ENCODE measurements at places on chromosomes 4 and X. TPM values are rescaled to one million over a fixed set of nuclear protein-coding genes. Genes with fewer than 3 reads are reported as not detected.

GRCh38 chrX:152912106-152912505 lies 14.2 kb downstream of the ZNF185 start:
- no peaks in the 10 kb centered on the region for H3K36me3 ChIP-seq
- no peak overlapping the region for H3K4me3 ChIP-seq
- H3K27ac ChIP-seq, result no peak overlapping the region
- no peaks in the 10 kb centered on the region for H3K27me3 ChIP-seq
- H3K4me1 ChIP-seq, result no peaks in the 10 kb centered on the region

ZAR1 gene
- not detected for total RNA-seq

DNA sequence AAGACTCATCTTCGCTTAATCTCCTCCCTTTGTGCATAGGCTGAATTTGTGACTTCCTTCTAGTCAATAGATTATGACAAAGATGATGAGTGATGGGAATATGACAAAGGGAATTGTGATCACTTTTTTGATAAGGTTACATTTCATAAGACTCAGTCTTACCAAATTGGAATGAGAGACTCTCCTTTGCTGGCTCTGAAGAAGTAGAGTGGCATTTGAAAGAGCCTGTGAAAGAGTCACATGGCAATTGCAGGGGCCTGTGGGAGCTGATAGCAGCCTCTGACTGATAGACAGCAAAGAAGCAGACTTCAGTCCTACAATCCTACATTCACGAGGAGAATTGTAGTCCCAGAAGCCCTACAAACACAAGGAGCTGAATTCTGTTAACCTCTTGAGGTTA lies 44.9 kb upstream of the ADAMTS3 start:
- no peak overlapping the region for H3K27ac ChIP-seq
- H3K27me3 ChIP-seq, result no peaks in the 10 kb centered on the region
- DNase-seq, result no peak
- H3K4me1 ChIP-seq, result no peaks in the 10 kb centered on the region

- DNase-seq, result no peak
- no peaks in the 10 kb centered on the region for H3K4me1 ChIP-seq
- H3K27me3 ChIP-seq, result no peaks in the 10 kb centered on the region
Observed at GRCh38 chr4:137602436-137602835, 70.1 kb upstream of the PCDH18 start.

TMPRSS11A gene
- not detected for total RNA-seq

DNA sequence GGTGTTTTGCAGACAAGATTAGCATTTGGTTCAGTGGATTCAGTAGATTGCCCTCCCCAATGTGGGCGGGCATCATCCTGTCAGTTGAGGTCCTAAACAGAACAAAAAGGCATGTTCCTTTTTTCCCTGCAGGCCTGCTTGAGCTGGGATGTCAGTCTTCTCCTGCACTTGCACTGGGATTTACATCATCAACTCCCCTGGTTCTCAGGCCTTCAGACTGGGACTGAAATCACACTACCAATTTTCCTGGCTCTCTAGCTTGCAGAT lies 278.9 kb upstream of the FTHL17 start:
- no peaks in the 10 kb centered on the region for H3K36me3 ChIP-seq
- no peak for DNase-seq
- no peaks in the 10 kb centered on the region for H3K4me1 ChIP-seq
- H3K27ac ChIP-seq, result no peak overlapping the region

XIAP gene
- 34.9 TPM for total RNA-seq

C4orf51 gene
- total RNA-seq, result not detected

DNA sequence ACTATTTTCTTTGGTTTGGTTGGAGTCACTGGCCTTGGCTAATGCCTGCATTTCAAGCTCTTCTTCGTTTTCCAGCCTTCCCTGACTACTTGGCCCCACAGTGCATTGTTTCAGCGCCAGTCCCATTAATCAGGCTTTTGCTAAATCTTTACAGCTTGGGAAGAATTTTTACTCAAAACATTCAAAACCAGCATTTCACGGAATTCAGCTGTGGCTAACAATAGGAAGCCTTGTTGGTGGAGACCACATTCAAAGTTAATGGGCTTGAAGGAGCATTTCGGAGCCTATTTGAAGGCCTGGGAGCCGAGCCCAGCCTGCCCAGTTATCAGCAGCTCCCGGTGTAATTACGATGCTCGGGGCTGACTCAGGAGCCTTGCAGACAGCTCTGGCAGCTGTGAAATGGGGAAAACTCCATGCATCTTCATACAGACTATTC lies 30.8 kb upstream of the VCX2 start:
- no peak for DNase-seq
- H3K4me1 ChIP-seq, result no peaks in the 10 kb centered on the region
- no peak overlapping the region for H3K27ac ChIP-seq

DNA sequence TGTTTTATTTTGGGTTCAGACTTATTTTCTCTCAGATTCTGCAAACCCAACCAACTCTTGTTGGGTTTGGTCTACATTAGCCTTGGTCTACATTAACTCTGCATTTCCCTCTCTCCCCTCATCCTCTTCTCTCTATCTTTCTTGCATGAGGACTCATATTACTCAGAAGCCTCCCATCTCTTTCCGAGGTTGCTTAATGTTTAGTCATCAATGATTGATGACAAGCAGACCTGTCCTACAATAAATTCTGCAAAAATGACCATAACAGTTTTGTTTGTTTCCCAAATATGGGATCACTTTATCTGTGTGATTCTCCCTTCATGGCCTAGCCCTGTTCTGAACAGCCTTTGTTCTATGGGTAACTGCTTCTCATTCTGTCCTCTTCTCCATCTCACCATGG lies 75.2 kb downstream of the GABRB1 start:
- no peak overlapping the region for H3K4me3 ChIP-seq
- no peaks in the 10 kb centered on the region for H3K36me3 ChIP-seq
- no peaks in the 10 kb centered on the region for H3K4me1 ChIP-seq
- H3K27ac ChIP-seq, result no peak overlapping the region

- H3K4me3 ChIP-seq, result no peak overlapping the region
- no peaks in the 10 kb centered on the region for H3K4me1 ChIP-seq
- no peaks in the 10 kb centered on the region for H3K36me3 ChIP-seq
- H3K27me3 ChIP-seq, result no peaks in the 10 kb centered on the region
- no peak for DNase-seq
- H3K27ac ChIP-seq, result no peak overlapping the region
Observed at GRCh38 chr4:184320631-184321030, 103.0 kb upstream of the ENPP6 start.

CSAG1 gene
- total RNA-seq, result not detected

DNA sequence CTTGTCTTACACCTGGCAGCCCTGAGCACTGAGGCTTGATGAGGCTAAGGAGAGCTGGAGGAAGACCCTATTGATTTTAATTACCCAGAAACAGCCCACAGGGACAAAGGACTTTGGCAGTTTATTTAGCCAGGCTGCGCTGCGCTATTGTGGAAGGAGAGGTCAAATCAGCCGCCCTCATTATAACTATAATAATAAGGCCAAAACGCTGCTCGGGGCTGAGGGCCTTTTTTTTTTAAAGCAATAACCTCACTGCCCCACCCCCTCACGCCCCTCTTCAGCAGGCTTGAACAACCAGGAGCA lies 60.6 kb upstream of the NKX1-1 start:
- no peaks in the 10 kb centered on the region for H3K36me3 ChIP-seq
- no peak for DNase-seq
- H3K4me1 ChIP-seq, result no peaks in the 10 kb centered on the region
- no peaks in the 10 kb centered on the region for H3K27me3 ChIP-seq
- H3K4me3 ChIP-seq, result no peak overlapping the region
- H3K27ac ChIP-seq, result no peak overlapping the region

- no peaks in the 10 kb centered on the region for H3K27me3 ChIP-seq
- no peak for DNase-seq
- H3K4me3 ChIP-seq, result no peak overlapping the region
- H3K4me1 ChIP-seq, result no peaks in the 10 kb centered on the region
- no peaks in the 10 kb centered on the region for H3K36me3 ChIP-seq
Observed at GRCh38 chrX:44967221-44967620, 94.2 kb downstream of the KDM6A start.

GRCh38 chrX:120402369-120402768 lies 40.5 kb downstream of the ATP1B4 start:
- no peaks in the 10 kb centered on the region for H3K27me3 ChIP-seq
- no peak overlapping the region for H3K27ac ChIP-seq
- no peaks in the 10 kb centered on the region for H3K4me1 ChIP-seq
- no peak overlapping the region for H3K4me3 ChIP-seq
- DNase-seq, result no peak
- H3K36me3 ChIP-seq, result no peaks in the 10 kb centered on the region

DNA sequence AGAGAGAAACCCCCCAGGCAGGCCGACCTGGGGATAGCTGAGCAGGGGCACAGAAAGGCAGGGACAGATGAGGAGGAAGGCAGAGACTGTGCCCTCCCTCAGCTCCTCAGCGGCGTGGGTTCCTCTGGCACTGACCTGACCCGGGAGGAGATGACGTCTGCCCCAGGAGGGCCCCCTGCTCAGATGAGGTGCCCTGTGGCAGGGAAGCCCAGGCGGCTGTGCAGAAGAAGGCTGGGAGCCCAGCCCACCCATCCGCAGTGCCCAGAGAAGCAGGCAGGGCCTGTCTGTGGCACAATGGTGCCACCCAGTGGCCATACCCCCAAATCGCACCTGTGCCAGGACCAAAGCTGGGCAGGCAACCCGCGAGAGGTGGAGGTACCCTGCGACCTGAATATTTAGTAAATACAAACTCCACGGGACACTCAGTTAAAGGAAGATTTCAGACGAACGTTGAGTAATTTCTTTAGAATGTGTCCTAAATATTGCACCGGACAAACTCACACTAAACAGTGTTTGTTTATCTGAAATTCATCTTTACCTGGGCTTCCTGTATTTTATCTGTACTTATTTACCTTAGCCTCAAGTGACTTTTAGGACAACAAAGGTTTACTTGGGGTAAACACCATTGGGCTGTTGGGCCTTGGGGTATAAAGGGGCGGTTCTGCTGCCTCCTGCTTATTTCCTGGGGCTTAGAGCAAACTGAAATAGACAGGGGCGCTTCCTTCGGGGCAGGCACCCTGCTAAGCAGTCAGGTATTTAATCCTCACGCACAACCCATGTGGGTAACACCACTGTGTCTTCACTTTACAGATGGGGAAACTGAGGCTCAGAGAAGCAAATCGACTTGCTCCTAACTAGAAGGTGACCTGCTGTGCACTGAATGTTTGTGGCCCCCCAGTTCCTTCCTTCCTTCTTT lies 46.5 kb upstream of the HMX1 start:
- no peak overlapping the region for H3K4me3 ChIP-seq
- peak; percentile 39 for DNase-seq
- no peaks in the 10 kb centered on the region for H3K27me3 ChIP-seq
- H3K36me3 ChIP-seq, result no peaks in the 10 kb centered on the region

GRCh38 chr4:177485528-177485927 lies 43.3 kb upstream of the AGA start:
- H3K4me3 ChIP-seq, result no peak overlapping the region
- H3K4me1 ChIP-seq, result no peaks in the 10 kb centered on the region
- DNase-seq, result no peak
- H3K36me3 ChIP-seq, result no peaks in the 10 kb centered on the region

DNA sequence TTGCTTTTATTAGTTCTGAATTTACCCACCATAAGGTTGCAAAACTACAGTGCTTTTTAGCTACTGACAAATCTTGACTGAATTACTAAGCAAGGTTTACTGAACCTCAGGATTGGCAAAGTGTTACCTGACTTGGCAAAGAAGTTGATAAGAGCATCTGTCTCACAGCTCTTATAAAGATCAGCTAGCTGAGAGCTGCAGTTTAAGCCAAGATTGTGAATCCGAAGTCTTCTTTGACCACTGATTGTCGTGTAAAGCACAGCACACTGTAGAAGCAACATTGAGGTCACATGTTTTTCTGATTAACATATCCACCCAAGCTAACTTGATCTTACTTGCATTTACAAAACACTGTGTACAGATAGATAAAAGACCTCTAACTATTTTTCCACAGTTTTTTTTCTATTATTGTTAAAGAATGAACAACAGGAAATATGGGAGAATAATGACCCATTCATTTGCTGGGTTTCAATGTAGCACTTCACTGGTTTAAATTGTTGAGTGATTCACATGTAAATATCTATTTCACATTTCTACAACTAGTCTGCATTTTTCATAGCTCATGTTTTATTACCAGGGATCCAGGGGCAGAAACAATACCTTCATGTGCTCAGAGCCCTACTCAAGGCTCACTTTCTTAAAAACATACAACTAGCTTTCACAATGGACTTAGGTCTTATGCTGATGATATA lies 54.0 kb downstream of the METTL14 start:
- no peak overlapping the region for H3K27ac ChIP-seq
- no peak overlapping the region for H3K4me3 ChIP-seq
- no peaks in the 10 kb centered on the region for H3K27me3 ChIP-seq
- H3K4me1 ChIP-seq, result no peaks in the 10 kb centered on the region
- DNase-seq, result no peak

- no peaks in the 10 kb centered on the region for H3K27me3 ChIP-seq
- no peaks in the 10 kb centered on the region for H3K4me1 ChIP-seq
- H3K27ac ChIP-seq, result no peak overlapping the region
- H3K36me3 ChIP-seq, result no peaks in the 10 kb centered on the region
- no peak overlapping the region for H3K4me3 ChIP-seq
- no peak for DNase-seq
Observed at GRCh38 chr4:2343476-2343875, 75.0 kb downstream of the ZFYVE28 start.

RRH gene
- total RNA-seq, result 0.44 TPM

DNA sequence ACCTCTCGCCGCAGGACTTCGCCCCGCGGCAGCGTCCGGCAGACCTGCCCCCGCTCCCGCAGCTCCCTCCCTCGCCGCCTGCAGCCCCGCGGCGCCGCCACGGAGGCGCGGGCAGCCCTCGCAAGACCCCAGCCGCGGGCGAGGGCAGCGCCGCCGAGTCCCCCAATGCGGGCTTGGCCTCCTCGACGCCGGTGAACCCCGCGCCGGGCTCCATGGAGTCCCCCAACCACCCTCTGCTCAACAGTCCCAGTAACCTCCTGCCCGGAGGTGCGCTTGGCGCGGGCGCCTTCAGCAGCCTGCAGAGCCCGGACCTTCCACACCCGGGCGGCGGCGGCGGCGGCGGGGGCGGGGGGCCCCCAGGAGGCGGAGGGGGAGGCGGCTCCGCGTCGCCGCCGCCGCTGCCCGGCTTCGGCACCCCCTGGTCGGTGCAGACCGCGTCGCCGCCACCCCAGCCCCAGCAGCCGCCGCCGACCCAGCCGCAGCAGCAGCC lies 1.2 kb downstream of the CPEB2 start:
- DNase-seq, result peak; percentile 66
- peaks cover 11% of the 10 kb centered on the region for H3K4me1 ChIP-seq
- H3K4me3 ChIP-seq, result peak overlapping the region; percentile 77
- no peaks in the 10 kb centered on the region for H3K27me3 ChIP-seq

- H3K4me3 ChIP-seq, result no peak overlapping the region
- DNase-seq, result no peak
- H3K4me1 ChIP-seq, result no peaks in the 10 kb centered on the region
- H3K27ac ChIP-seq, result no peak overlapping the region
- H3K36me3 ChIP-seq, result no peaks in the 10 kb centered on the region
- no peaks in the 10 kb centered on the region for H3K27me3 ChIP-seq
Observed at GRCh38 chr4:155062948-155063347, 145.5 kb upstream of the NPY2R start.

- no peak for DNase-seq
- H3K36me3 ChIP-seq, result no peaks in the 10 kb centered on the region
- no peaks in the 10 kb centered on the region for H3K4me1 ChIP-seq
- no peak overlapping the region for H3K4me3 ChIP-seq
- no peak overlapping the region for H3K27ac ChIP-seq
- H3K27me3 ChIP-seq, result no peaks in the 10 kb centered on the region
Observed at GRCh38 chrX:134148172-134148692, 88.8 kb upstream of the CCDC160 start.
